ENCODE measurements at places on chromosomes 5 and 9. TPM values are rescaled to one million over a fixed set of nuclear protein-coding genes. Genes with fewer than 3 reads are reported as not detected.

DNA sequence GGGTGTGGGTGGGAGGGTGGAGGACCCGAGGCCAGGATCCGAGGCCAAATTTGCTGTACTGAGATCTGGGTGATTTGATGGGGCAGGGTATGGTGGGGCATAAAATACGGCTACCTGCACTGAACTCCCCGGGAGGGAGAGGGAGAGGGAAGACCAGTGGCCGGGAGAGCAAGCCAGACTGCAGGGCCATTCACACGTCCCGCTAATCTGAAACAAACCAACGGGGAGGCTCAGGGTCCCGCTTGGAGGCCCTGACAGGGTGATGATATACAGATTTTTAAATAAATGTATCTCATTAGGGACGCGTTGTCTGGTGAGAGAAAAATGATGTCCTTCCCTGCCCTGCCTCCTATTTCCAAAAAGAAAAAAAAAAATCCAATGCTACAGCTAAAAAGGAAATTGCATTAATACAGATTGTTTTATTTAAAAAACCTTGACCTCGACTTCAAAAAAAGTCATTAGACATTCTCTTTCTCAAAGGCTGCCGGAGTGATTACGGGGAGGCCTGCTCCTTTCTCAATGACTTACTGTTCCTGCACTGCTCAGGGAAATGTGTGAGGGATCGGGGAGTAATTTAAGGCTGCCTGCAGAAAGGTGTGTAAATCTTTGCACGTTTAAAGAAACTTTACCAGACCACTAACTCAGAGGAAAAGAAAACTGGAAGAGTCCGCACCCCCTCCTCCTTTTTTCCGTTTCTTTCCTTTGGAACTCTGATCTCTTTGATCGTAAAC is 11.5 kb upstream of the PRRX2 start:
- peak; percentile 9 for DNase-seq

DNA sequence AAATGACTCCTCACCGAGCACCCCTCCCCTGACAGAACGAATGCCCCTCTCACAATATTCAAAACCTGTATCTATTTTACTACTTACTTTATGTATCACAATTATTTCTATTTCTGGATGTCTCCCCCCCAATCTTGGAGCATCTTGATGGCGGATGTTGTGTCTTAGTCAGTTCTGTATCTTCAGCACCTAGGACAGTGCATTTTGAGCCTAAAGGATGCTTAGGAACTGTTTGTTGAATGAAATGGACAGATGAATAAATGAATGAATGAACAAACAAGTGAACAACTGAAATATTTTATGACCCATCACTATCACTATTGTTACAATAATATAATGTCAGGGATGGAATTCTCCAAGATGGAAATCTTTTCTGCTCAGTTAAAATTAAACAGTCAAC is 295.7 kb downstream of the DNAH5 start:
- peak; percentile 15 for DNase-seq

GRCh38 chr9:95078939-95079338 is 238.6 kb downstream of the FANCC start:
- no peak for DNase-seq

GRCh38 chr9:114782586-114782985 is 23.3 kb downstream of the TNFSF15 start:
- DNase-seq: no peak

The ACSL6 gene
- not detected for total RNA-seq

The CD72 gene
- 0.60 TPM for total RNA-seq

The C5orf58 gene
- total RNA-seq: not detected

The DELE1 gene
- total RNA-seq: 32.8 TPM

All from renal cortical epithelial cell (primary cell).